Mesenteric fat pad (tissue), 1 donor: ENCODE measurements at places on chromosomes 2 and 18. TPM values are rescaled to one million over a fixed set of nuclear protein-coding genes. Genes with fewer than 3 reads are reported as not detected.

GRCh38 chr2:167135706-167136105, 247.4 kb downstream of the XIRP2 start:
- no peak for DNase-seq

DNA sequence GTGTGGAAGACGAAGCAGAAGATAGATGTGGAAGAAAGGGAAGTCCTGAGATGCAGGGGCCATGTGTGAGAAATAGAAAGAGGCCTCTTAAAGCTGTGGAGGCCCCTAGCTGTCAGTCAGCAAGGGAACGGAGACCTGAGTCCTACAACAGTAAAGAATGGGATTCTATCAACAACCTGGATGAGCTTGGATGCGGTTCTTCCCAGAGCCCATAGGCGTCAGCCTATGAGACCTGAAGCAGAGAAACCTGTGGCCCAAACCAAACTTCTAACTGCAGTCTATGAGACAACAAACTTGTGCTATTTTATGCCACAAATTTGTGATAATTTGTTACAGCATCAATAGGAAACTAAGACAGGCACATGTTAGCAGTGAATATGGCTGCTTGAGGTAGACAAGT, 583.7 kb downstream of the ADCYAP1 start:
- no peak for DNase-seq

- DNase-seq, result no peak
Observed at GRCh38 chr18:7939521-7939920, 372.4 kb downstream of the PTPRM start.

GRCh38 chr2:217707131-217707611, 295.6 kb downstream of the TNS1 start:
- DNase-seq, result peak; percentile 30

DNA sequence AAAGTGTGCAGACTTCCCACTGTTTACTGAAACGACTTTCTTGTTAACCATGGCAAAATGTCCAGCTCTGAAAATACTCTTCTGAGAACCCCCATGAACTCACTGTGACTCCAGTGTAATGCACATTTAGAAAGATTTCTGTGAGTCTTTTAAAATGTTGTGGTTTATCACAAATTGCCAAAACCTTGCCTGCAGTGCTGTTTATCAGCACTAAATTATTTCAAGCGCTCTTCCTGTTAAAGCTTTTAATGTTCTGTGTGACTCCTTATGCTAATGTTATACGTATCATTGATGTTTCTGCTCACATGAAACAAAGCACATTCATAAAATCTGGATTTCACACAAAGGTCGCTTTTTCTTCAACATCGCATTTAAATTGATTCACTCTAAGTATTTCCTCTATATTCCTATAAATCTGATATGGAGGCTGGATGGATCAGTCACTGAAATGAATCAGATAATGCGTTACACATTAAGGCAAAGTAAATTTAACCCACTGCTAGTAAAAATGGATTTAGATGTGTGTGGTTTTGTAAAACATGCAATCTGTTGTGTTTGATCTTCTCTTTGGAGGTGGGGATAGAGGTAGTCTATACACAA, 521.2 kb downstream of the NYAP2 start:
- DNase-seq, result no peak

DNA sequence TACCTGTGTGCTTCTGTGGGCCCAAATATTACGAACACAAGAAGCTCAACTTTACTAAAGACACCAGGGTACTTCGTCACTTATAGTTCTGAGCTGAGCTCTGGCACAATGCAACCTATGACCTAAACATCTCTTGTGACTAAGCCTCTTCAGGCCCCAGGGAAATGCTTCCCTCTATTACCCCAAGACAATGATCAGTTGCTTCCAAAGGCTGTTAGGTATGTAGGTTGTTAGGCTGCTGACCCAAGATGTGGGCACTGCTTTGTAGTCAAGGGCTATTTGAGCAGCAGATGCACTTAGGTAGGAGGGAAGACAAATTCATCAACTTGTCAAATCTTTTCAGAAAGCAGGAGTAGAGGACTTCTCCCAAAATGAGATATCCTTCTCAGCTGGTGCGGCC, 640.1 kb downstream of the EPHA4 start:
- DNase-seq, result no peak

DNA sequence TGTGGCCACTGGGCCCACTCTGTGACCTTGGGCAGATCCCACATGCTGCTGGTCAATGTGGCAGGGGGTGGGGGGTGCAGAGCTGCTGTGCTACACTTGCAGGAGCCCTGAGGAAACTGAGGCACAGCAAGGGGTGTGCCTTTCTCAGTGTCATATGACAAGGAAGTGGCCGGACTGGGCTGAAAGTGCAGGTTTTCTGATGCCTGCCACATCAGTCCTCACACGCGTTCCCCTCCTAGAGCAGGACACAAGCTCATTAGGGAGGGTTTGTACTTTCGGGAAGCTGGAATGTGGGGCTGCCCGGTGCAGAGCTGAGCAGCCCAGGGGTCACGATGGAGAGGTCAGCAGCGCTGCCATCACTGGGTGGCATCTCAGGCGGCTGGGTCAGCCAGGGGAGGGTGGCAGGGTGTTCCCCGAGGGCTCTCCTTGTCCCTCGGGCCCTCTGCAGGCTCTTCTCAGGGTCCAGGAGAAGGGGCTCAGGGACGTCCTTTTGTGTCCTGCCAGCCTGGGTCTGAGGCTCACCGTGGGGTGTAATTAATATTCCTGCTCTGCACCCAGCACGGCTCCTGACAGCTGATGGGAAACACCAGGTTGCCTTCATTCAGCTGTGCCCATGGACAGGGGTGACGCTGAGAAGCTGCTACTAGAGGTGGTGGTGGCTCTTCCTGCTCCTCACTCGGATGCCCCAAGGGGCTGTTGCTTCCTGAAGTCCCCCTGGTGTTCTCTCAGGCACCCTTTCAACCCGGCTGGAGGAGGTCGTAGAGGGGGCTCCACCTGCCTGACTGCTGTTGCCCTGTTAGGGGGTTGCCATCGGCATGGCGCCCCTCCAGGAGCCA, 62.1 kb upstream of the HDAC4 start:
- peak; percentile 86 for DNase-seq

DNA sequence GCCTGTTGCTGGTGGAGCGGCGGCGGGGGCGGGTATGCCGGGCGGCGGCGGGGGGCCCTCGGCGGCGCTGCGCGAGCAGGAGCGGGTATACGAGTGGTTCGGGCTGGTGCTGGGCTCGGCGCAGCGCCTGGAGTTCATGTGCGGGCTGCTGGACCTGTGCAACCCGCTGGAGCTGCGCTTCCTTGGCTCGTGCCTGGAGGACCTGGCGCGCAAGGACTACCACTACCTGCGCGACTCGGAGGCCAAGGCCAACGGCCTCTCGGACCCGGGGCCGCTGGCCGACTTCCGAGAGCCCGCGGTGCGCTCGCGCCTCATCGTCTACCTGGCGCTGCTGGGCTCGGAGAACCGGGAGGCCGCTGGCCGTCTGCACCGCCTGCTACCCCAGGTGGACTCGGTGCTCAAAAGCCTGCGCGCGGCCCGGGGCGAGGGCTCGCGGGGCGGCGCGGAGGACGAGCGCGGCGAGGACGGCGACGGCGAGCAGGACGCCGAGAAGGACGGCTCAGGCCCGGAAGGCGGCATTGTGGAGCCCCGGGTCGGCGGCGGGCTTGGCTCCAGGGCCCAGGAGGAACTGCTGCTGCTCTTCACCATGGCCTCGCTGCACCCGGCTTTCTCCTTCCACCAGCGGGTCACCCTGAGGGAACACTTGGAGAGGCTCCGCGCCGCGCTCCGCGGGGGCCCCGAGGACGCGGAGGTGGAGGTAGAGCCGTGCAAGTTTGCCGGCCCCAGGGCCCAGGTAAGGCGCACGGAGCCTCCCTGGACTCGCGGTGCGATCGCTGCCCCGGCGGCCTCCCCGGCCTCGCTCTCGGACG, 1.0 kb downstream of the ZCCHC2 start:
- DNase-seq, result no peak

- DNase-seq, result no peak
Observed at GRCh38 chr2:230674966-230675672, 37.5 kb upstream of the CAB39 start.

- DNase-seq, result no peak
Observed at GRCh38 chr2:177692042-177692782, 299.6 kb downstream of the AGPS start.

DNA sequence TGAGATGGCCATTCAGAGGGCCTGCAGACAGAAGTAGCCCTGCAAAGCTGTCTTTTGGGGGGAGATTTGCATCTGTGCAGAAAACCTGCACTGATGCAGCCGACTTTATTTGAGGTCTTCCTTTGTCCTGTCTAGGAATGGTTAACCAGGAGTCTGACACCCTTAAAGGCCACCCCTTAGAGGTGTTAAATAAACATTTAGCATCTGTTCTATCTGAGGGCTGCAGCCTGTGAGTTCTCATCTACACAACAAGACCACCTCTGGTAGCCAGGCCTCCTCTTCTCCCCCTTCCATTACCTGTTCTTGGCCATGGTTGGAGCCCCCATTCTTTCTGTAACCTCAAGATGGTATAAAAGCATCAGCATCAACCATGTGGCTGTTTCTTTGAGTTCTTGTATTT, 214.4 kb upstream of the HS6ST1 start:
- DNase-seq, result no peak

- DNase-seq, result no peak
Observed at GRCh38 chr18:35083174-35083712, 42.0 kb downstream of the MAPRE2 start.

- no peak for DNase-seq
Observed at GRCh38 chr2:136496966-136497365, 268.4 kb upstream of the THSD7B start.

DNA sequence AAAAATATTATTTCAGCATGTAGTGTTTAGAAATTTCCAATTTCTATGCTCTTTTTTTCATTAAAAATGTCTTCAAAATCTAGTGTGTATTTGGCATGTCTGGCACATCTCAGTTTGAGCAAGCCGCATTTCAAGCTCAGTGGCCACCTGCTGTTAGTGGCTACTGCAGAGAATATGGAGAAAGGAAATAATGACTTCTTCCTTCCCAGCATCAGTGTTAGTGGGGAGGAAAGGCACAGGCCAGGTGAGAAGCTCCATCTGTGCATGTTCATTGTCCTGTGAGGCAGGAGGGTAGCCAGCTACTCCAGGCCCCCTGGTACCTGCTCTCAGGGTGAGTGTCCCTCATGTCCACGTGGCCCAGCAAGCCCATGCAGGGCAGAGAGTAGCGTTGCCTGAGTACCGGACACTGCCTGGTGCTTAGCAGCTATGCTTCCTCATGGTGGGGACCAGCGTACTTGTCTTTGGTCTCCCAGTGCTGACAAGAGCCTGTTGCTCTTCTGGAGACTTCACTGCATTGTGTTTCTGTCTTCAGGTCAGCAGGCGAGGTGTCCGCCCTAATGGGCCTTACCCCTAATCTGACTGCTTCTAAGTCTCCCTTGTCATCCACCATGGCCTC, 67.4 kb upstream of the CHMP1B start:
- no peak for DNase-seq

DNA sequence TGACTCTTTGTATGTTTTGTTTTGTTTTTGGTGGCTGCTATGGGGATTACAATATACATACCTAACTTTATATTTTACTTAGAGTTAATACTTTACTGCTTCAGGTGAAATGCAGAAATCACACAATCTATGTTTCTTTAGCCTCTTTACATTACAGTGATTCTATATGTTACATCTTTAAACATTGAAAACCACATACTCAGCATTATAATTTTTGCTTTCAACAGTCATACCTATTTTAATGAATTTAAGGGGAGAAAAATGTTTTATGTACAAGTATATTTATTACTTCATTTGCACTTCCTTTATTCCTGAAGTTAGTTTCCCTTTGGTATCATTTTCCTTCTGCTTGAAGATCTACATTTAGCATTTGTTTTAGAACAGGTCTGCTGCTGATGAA, 23.1 kb downstream of the FAM117B start:
- no peak for DNase-seq

DNA sequence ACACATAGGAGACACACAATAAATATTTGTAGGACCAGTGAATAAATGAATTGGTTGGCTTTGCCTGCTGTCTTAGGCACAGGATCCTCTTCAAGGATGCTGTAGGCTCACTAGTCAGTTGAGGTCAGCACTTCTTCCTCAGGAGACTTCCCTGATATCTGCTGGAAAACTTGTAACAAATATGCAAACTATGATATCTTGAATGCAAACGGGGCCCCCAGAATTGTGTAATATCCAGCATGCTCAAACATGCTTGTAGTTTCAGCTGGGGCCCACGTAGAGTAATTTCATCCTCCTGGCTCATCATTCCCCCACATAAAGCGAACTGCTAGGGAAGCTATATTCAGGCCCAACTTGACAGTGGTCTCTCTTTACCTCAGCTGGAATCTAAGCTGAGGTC, 43.6 kb downstream of the POLE4 start:
- DNase-seq, result no peak

DNA sequence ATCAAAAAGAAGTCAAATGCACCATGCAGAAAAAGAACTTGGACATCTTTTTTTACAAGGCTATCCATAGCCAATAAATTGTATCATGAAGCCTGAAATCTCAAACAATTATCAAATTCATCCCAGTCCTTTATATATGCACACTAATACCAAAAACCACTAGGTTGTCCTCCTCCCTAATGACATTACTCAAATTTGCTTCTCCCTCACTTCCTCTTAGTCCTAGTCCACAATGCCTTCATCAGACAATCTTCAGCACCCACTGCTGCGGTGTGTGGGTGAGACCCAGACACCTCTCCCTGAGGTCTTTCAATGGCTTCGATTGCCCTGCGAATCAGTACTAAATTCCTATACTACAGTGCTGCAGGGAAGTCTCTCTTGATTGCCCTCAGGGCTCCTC, 58.1 kb downstream of the CLASP1 start:
- DNase-seq, result no peak

DNA sequence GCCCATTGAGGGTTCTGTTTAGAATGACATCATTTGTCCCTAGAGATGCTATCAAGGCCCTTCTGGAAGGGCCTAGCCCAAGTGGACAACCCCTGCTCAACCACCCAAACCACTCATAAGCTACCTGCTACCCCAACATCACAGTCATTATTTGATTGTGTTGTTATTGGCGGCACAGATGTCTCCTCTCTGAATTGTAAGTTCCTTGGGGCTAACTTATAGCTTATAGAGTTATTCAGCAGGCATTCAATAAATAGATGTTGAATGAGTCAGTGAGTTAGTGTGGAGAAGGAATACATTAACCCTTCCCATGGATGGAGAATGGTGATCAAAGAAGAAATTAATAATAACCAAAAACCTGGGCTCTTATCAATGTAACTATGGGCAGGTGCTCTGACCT, 80.0 kb downstream of the ACAA2 start:
- no peak for DNase-seq

Gene SMAD7
- total RNA-seq, result 56.2 TPM

Gene ABHD1
- total RNA-seq, result not detected

Gene ERFE
- 1.5 TPM for total RNA-seq
